ENCODE measurements at places on chromosomes 12 and 14.

DNA sequence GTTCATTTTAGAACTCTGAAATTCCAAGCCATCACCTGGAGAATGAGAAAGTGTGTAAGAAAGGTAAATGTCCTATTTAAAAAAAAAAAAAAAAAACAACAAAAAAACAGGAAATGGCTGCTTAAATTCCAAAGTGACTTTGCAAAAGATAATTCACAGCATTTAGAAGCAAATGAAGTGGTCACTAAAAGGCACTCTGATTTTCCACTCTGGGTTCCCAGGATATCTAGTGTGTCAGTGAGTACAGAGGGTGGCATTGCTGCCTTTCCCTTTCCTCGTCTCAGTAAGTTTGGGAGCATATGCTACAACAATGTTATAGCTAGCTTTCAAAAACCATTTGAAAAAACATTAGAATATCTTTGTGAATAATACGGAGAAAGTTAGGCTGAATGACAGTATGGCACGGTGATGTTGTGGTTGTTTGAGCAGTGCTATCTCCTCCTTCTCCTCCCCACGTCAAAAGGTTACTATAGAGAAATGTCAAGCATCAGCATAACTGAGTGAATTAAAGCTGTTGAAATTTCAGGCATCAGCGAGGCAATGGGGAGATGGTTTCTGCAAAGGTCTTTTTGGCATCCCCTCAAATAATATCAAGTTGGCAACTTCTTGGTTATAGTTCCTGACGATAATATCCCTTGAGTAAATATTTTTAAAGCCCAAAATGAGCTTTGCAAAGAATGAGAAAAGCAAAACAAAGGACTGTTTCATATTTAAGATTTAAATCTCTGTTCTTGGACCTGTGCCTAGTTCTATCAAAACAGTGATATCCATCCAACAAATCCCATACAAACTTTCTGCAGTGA lies 164.5 kb upstream of the E2F7 start:
- peak; percentile 23 for DNase-seq

GRCh38 chr12:56877195-56878009 lies 56.8 kb downstream of the SDR9C7 start:
- DNase-seq: no peak

GRCh38 chr12:41769810-41770209 lies 374.9 kb downstream of the GXYLT1 start:
- no peak for DNase-seq

GRCh38 chr12:42462486-42462885 lies 127.1 kb downstream of the PRICKLE1 start:
- no peak for DNase-seq

DNA sequence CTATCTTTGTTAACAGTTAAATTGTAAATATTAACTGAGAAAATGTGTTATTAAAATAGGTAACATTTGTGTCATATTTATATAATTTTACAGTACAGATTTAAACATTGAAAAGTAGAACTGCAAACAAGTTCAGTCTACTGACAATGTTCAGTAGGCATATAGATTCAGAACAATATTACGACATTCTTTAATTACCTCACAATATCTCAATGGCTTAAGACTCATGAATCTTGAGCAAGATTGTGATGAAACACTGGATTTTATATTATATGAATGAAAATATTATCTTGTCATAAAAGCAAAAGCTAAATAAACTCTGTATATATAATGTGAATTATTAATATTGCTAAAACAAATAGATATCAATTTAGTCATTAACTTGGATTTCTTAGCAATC lies 194.9 kb downstream of the ADAMTS20 start:
- DNase-seq: no peak

DNA sequence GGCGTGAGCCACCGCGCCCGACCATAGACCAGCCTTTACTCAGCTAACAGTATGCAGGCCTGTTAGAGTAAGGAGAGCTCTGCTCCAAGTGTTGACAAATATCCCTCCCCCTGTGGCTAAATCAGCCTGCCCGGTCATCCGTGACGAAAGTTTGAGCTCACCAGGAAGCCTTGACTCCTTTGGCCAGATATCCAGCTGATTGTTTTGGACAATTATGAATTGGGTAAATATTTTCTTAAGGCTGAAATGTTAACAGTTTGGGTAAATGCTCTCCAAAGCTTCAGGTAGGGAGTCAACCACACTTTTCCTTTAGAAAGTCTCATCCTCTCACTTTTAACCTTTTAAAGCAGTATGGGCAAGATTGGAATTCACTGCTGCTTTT lies 157.9 kb downstream of the PAWR start:
- no peak for DNase-seq
